ENCODE measurements at places on chromosomes 2 and 18. TPM values are rescaled to one million over a fixed set of nuclear protein-coding genes. Genes with fewer than 3 reads are reported as not detected.

DNA sequence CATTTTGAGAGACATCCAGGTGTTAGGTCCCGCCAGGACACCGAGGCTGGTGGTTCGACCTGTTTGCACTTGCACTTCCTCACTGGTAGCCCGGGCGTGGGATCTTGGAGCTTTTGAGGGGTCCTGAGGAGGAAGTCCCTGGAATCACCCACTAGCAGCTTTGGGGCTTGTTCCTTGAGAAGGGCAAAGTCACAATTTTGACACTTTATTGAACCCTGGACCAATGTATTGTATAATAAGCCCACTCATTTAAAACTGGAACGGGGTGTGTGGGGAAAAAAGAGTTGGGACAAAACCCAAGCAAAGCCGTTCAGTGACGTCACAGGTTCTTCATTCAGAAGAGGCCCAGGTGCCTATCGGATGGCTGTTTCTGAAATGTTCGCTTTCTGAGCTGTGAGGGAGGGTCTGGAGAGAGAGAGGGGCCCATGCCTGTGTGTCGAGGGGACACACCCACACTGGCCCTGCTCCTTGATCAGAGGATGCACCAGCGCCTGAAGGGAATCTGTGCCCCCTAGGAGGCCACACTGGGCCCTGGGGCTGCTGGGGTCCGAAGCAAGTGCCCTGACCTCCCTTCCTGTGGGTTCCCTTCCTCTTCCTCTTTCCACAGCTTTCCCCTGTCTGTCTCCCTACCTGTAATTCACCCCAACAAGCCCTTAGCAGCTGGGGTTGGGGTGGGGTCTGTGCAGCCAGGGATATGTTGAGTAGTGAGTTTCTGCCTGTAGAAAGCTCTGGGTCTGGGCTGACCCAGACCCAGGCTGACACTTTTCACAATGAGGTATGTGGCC, 2.6 kb downstream of the LPIN1 start:
- no peak overlapping the region for H3K27ac ChIP-seq
- peak overlapping the region; percentile 86 for H3K4me3 ChIP-seq
- H3K4me1 ChIP-seq, result peaks cover 59% of the 10 kb centered on the region
- no peaks in the 10 kb centered on the region for H3K27me3 ChIP-seq
- no peaks in the 10 kb centered on the region for H3K36me3 ChIP-seq

DNA sequence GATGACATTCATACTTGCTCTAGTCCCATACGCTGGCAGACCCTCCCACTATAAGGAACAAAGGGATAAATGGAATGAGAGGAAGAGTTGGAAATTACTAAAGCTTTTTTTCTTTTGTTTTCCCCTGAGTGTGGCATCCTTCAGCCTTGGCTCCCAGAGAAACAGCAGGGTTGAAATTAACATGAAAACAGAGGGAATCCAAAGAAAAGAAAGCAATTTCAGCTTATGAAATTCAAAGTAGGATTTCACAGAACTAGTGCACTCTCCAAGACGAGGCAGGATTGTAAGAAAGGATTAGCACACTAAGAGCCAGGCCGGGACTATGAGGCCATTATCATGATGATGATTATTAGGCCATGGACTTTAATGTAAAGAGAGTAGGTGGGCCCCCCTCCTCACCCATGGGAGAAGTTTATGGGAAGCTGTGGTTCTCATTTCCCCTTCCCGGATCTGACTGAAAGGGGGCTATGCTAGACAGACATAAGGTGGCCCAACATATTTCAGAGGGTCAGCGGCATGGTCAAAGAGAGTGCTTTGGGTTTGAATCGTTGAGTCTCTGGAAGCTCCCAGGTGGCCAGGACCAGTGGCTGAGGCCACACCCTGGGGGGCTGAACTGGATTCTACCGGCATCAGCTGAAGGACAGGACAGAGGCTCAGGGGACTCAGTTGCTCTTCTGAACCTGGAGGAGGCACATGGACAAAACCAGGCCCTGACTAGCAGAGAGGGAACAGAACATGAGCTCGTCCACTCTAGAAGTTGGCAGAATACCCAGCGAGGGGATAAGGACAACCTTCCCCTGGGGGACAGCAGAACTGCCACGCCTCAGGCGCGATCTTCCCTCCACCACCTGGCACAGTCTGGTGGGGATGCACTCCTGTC, 100.1 kb upstream of the ARL4C start:
- no peaks in the 10 kb centered on the region for H3K36me3 ChIP-seq
- no peak overlapping the region for H3K27ac ChIP-seq
- H3K4me1 ChIP-seq, result no peaks in the 10 kb centered on the region
- no peaks in the 10 kb centered on the region for H3K27me3 ChIP-seq

Gene TMEFF2
- not detected for total RNA-seq

Gene AKAIN1
- not detected for total RNA-seq

GRCh38 chr2:145329971-145330370, 810.1 kb upstream of the ZEB2 start:
- no peaks in the 10 kb centered on the region for H3K4me1 ChIP-seq
- H3K27ac ChIP-seq, result no peak overlapping the region
- DNase-seq, result no peak
- no peaks in the 10 kb centered on the region for H3K36me3 ChIP-seq

DNA sequence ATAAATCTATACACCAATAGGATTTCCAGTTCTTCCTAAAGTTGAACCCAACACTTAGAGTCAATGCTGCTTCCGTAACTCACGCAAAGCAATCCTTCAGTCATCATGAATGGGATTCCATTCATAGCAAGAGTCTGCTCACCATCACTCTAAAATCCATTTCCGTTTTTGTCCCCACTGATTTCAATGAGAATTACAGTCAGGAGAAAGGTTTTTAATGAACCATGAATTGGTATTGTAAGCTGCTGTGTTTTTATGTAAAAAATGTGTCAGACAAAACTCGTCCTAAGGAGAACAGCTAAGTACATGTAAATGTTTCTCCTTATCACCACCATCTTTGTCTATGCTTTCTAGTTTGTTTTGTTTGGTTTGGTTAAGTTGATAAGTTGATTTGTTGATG, 391.5 kb downstream of the IRS1 start:
- no peak overlapping the region for H3K4me3 ChIP-seq
- no peaks in the 10 kb centered on the region for H3K27me3 ChIP-seq
- no peaks in the 10 kb centered on the region for H3K36me3 ChIP-seq
- no peak for DNase-seq

DNA sequence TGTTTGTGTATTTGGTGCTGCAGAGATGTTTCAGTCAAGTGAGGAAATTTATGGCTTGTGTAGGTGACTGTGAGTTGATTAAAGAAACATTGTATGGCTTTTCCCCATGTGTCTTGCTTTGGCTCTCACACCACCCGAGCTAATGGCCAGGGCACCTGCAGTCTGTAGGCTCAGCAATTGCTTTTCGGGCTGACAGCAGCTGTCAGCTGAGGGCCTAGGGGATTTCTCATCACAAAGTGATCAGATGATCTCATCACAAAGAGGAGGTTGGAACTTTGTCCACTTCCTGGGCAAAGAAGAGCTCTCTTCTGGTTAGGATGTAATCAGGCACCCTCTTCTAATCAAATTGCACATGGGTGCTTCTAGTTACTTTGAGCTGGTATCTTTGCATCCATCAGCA, 632.2 kb downstream of the SLC4A3 start:
- no peaks in the 10 kb centered on the region for H3K27me3 ChIP-seq
- DNase-seq, result no peak
- no peaks in the 10 kb centered on the region for H3K4me1 ChIP-seq
- H3K27ac ChIP-seq, result no peak overlapping the region

Gene MYO1B
- 123 TPM for total RNA-seq

DNA sequence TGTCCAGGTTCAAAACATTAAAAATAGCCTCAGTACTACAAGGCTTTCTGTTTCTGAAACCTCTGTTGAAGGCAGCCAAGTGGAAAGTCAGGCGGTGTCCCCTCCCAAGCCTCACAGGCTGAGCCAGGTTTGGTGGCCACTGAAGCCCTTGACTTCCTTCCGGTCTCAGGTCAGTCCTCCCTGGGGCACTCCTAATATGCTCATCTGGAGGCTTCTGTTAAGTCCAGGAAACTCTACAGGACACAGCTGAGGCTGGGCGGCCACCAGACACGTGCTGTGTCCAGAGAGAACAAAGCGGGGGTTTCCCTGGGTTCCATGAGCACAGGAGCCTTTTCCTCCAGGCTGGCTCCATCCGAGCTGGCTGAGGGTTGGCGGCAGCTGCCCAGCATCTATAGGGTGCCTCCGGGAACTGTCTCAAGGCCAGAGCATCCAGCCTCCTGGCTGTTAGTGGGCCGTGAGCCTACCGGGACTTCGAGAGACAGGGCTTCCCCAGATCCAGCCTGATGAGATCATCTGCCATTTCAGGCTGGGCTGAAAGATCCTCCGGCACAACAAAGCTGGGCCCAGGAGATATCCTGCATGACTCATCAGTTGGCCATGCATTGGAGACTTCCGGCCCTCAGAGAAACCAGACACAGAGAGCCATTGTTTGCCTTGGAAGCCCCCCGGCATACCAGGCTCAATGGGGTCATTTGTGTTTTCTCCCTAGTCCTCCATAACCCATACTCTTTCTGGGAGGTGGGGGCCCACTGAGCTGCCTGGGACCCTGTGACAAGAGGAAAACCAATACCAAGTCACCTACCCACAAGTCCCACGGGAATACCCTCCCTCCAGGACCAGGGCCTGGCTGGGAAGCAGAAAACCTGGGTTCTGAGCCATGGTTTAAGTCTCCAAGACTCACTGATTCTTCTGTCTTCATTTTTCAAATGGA, 71.7 kb downstream of the HS1BP3 start:
- H3K27me3 ChIP-seq, result no peaks in the 10 kb centered on the region
- no peak overlapping the region for H3K4me3 ChIP-seq
- peak overlapping the region; percentile 80 for H3K27ac ChIP-seq
- no peaks in the 10 kb centered on the region for H3K36me3 ChIP-seq
- DNase-seq, result peak; percentile 94

DNA sequence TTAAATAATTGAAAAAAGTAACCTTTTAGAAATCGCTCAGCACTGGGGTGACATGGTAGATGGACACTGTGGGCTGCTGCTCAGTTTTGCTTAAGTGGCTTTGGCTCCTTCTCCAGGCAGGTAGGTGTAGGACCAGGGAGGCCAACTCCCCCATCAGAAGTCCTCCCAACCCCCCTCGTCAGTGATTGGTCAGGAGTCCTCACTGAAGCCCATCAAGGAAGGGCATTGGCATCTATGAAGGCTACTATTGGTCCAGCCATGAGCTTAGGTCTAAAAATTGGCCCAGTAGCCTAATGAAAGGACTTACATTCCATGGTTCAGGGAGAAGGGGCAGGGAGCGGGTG, 34.7 kb downstream of the ST3GAL5 start:
- DNase-seq, result no peak
- H3K4me1 ChIP-seq, result peaks cover 5% of the 10 kb centered on the region
- peak overlapping the region; percentile 75 for H3K27ac ChIP-seq
- no peaks in the 10 kb centered on the region for H3K36me3 ChIP-seq
- H3K4me3 ChIP-seq, result no peak overlapping the region
- H3K27me3 ChIP-seq, result no peaks in the 10 kb centered on the region

GRCh38 chr2:17160594-17160993, 357.6 kb downstream of the RAD51AP2 start:
- DNase-seq, result no peak
- no peaks in the 10 kb centered on the region for H3K4me1 ChIP-seq
- H3K27me3 ChIP-seq, result no peaks in the 10 kb centered on the region
- no peak overlapping the region for H3K27ac ChIP-seq
- H3K4me3 ChIP-seq, result no peak overlapping the region

- H3K27me3 ChIP-seq, result no peaks in the 10 kb centered on the region
- peak; percentile 90 for DNase-seq
- H3K4me1 ChIP-seq, result no peaks in the 10 kb centered on the region
- H3K27ac ChIP-seq, result peak overlapping the region; percentile 65
- H3K4me3 ChIP-seq, result no peak overlapping the region
These were observed 45.1 kb upstream of the ACAA2 start for GRCh38 chr18:49858309-49859020.

GRCh38 chr2:157336137-157337010, 10.8 kb upstream of the ERMN start:
- H3K27ac ChIP-seq, result no peak overlapping the region
- no peaks in the 10 kb centered on the region for H3K27me3 ChIP-seq
- H3K36me3 ChIP-seq, result no peaks in the 10 kb centered on the region

DNA sequence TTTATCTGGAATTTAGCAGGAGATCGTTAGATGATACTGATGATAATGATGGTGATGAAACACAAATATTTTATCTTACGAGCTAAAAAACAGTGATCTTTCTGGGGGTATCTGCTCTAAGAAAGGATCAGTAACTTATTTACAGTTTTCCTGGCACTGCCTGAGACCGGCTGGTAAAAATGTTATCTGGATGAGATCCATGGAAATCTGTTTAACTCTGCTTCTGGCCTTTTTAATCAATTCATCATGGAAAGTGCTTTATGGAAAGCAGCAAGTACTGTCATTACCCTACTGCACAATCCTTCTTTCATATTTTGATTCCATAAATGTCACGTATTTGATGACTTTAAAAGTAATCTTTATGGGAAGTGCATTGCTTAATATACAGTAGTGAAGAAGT, 612.7 kb upstream of the GCFC2 start:
- H3K36me3 ChIP-seq, result no peaks in the 10 kb centered on the region
- DNase-seq, result no peak
- no peak overlapping the region for H3K4me3 ChIP-seq
- no peaks in the 10 kb centered on the region for H3K4me1 ChIP-seq
- no peak overlapping the region for H3K27ac ChIP-seq
- H3K27me3 ChIP-seq, result no peaks in the 10 kb centered on the region

GRCh38 chr2:55403256-55403998, 16.2 kb downstream of the CCDC88A start:
- DNase-seq, result no peak
- no peaks in the 10 kb centered on the region for H3K27me3 ChIP-seq
- H3K36me3 ChIP-seq, result peaks cover 15% of the 10 kb centered on the region
- no peak overlapping the region for H3K4me3 ChIP-seq
- no peak overlapping the region for H3K27ac ChIP-seq

DNA sequence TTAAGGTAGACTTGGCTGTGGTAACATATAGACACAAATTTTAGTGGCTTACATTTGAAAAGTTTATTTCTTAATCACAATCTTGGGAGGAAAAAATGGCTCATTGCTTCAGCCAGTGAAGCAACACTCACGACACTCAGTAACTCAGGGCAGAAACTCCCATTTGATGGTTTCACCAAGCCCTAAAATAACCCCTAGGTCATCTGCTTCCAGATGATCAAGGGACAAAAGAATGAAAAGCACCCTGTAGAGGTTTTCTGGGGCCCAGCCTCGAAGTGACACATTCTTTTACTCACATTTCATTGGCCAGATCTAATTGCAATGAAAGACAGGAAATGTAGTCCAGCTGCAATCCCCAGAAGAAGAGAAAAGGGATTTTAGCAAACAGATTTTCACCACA, 275.9 kb downstream of the TMX3 start:
- H3K27me3 ChIP-seq, result no peaks in the 10 kb centered on the region
- H3K4me1 ChIP-seq, result no peaks in the 10 kb centered on the region
- H3K4me3 ChIP-seq, result no peak overlapping the region
- H3K36me3 ChIP-seq, result no peaks in the 10 kb centered on the region

DNA sequence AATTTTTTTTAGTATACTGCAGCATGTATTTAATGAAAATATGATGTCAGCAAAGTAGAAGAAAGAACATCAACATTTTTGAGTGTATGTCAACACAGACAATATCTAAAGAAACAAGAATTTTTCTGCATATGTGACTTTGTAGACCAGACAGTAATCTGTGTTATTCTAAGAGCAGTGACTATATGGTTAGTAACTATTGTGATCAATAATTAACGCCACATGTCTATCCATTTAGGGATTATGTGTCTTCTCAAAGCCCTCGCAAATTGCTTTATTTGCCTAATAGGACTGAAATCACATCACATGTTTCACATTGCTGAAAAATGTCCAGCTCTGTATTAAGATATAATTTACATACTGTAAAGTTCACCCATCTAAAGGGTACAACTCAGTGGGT, 107.8 kb downstream of the GFPT1 start:
- H3K4me1 ChIP-seq, result no peaks in the 10 kb centered on the region
- no peaks in the 10 kb centered on the region for H3K36me3 ChIP-seq
- no peak overlapping the region for H3K27ac ChIP-seq

- H3K4me1 ChIP-seq, result peaks cover 5% of the 10 kb centered on the region
- no peaks in the 10 kb centered on the region for H3K36me3 ChIP-seq
- H3K27me3 ChIP-seq, result no peaks in the 10 kb centered on the region
These were observed 1.1 kb downstream of the SULT1C4 start for GRCh38 chr2:108378851-108379250.
